ENCODE measurements at places on chromosomes 6 and 20. TPM values are rescaled to one million over a fixed set of nuclear protein-coding genes. Genes with fewer than 3 reads are reported as not detected.

Gene BTN1A1
- not detected for total RNA-seq

Gene WFDC5
- not detected for total RNA-seq

DNA sequence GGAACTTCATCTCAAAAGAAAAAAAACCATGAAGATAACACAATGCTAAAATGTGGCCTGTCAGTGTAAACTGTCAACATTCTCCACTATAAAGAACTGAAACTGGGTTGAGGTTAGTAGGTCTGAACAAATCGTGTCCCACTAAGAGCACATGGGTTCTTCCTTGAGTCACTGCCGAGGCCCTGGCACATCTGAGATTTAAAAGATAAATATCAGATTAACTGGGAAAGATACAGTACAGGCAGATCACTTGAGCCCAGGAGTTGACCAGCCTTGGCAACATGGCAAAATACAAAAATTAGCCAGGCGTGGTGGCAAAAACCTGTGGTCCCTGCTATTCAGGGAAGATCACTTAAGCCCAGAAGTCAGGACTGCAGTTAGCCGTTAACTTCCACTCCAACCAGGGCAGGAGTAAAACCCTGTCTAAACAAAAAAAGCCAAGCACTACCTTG lies 5.6 kb downstream of the EEF1A1 start:
- no peak for DNase-seq

DNA sequence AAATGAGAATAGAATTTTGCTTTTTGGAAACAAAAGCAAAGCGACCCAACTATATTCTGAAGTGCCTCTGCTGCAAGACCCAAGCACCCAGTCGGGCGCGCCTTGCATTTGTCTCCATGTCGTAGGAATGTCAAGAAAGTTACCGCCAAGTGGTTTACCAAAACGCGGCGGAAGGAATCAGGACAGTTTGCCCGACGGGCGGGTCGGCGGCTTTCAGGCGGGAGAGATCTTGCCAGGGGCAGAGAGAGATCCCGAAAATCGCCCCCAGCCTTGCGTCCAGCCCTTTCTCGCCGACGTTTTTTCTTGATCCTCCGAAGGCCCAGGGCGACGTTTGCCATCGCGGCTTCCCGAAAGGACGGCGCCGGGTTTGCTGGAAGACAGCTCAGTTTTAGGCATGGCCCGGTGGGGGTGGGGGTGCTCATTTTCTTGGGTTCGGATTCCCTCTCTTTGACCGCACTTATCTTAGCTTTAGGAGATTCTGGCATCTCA lies 4.0 kb upstream of the LIN28B start:
- no peak for DNase-seq

DNA sequence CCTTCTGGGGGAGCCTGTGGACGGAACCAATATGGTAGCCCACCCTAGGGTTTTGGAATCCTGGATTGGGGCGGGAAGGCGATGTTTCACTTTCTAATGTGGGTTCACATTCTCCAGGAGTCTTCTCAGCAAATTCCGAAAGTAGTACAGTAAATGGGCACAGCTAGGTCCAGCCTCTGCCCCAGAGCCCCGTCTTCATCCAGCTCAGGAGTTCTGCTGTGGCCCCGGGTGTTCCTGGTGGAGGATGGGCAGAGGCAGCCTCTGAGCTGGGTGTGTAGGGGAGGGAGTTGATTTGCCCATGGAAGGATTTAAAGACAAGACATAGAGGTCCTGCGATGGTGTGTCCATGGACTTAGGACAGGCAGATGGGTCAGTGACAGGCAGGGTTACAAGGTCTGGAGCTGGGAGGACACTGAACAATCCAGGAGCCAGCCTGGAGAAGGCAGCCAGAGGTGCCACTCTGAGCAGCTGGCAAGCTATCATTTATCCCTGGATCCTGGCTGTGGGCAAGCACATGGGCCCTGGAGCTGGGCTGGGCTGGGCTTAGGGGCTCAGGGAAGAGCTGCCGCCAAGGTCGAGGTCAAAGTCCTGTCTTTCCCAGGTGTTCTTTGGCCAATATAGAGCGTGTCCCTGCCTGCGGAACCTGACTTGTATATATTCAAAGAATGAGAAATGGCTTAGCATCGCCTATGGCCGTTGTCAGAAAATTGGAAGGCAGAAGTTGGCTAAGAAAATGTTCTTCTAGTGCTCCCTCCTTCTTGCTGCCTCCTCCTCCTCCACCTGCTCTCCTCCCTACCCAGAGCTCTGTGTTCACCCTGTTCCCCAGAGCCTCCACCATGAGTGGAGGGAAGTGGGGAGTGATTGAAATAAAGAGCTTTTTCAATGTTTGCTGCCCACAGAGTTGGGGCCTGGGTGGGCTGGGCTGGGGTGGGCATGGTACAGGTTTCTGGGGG lies 6.7 kb downstream of the CLPSL1 start:
- peak; percentile 75 for DNase-seq

GRCh38 chr20:59042151-59042795 lies at the start of gene PRELID3B:
TSS of gene PRELID3B (minus strand) at chr20:59042786. CDS start at chr20:59042730, 56 bp downstream.
- no peak for DNase-seq

GRCh38 chr6:144582939-144583613 lies 297.9 kb downstream of the UTRN start:
- no peak for DNase-seq

DNA sequence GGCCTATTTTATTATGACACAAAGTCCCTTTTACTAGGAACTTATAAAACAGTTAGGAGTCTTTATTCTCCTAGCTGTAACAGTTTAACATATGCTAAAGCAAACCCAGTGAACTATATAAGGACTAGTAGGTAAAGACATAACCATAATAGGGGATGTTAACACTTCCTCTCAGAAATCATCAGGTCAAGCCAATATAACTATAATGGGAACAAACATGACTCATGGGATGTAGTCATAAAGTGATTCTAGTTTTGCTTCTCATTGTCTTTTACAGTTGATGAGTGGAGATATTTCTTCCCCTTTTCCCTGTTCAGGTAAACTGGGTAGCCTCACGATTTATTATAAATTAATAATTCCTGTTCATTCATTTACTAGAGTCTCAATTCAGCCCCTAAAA lies 9.7 kb downstream of the PTCHD4 start:
- no peak for DNase-seq

DNA sequence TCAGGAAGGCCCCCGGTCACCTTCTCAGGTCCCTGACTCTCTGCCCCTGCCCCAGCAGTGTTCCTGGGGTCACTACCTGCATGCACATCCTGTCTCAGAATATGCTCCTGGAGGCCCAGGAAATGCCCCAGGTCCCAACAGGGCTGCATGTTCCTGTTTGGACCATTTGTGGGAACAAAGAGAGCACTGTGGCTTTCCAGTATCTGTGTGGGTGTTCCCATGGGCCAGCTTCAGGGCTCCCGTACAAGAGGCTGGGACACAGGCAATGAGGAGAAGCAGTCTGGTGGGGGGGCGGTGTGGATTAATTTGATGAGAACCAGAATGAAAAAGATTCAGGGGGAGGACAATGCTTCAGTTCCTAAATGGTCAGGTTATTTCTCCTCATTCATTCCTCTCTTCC lies 61.5 kb upstream of the GGTLC1 start:
- DNase-seq, result no peak
